ENCODE measurements at places on chromosomes 12 and 14. TPM values are rescaled to one million over a fixed set of nuclear protein-coding genes. Genes with fewer than 3 reads are reported as not detected.

The TBPL2 gene
- not detected for total RNA-seq

The MAP3K9 gene
- 4.8 TPM for total RNA-seq

The CAMKK2 gene
- 31.2 TPM for total RNA-seq

The HCAR1 gene
- 0.37 TPM for total RNA-seq

The CBLN3 gene
- total RNA-seq = 5.2 TPM

The SCFD1 gene
- total RNA-seq = 59.2 TPM

The RNASE4 gene
- 0.92 TPM for total RNA-seq

- H3K4me1 ChIP-seq = peaks cover 2% of the 10 kb centered on the region
- H3K27me3 ChIP-seq = no peaks in the 10 kb centered on the region
- DNase-seq = no peak
- no peak overlapping the region for H3K27ac ChIP-seq
These were observed 318.4 kb downstream of the RAD51B start for GRCh38 chr14:68137704-68138619.

- peak overlapping the region; percentile 86 for H3K27ac ChIP-seq
- no peaks in the 10 kb centered on the region for H3K36me3 ChIP-seq
- no peak overlapping the region for H3K4me3 ChIP-seq
These were observed 145.6 kb upstream of the NCOR2 start for GRCh38 chr12:124713041-124713435.

- H3K27ac ChIP-seq = no peak overlapping the region
- H3K27me3 ChIP-seq = no peaks in the 10 kb centered on the region
- H3K36me3 ChIP-seq = no peaks in the 10 kb centered on the region
- no peaks in the 10 kb centered on the region for H3K4me1 ChIP-seq
- no peak for DNase-seq
These were observed 37.6 kb upstream of the PRB4 start for GRCh38 chr12:11347810-11348209.

DNA sequence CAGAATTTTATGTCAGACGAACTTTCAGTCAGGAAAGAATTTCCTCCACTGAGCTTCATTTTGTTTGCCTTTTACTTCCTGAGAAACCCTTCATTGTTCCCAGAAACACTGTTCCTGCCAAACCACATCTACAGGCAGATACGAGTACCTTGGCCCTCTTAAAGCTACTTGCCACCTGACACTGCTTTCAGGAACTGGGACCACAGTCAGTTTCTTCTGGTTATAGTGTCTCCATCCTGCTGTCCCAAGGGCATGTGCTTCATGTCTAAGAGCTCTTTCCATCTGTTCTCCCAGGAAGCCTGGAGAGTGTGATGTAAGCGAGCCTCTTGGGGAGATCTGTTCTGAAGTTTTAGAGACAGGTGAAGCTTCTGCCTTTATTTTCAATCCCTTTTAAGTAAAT lies 161.7 kb upstream of the PLEKHA5 start:
- no peaks in the 10 kb centered on the region for H3K36me3 ChIP-seq
- no peaks in the 10 kb centered on the region for H3K4me1 ChIP-seq
- no peak overlapping the region for H3K4me3 ChIP-seq
- H3K27ac ChIP-seq = no peak overlapping the region

DNA sequence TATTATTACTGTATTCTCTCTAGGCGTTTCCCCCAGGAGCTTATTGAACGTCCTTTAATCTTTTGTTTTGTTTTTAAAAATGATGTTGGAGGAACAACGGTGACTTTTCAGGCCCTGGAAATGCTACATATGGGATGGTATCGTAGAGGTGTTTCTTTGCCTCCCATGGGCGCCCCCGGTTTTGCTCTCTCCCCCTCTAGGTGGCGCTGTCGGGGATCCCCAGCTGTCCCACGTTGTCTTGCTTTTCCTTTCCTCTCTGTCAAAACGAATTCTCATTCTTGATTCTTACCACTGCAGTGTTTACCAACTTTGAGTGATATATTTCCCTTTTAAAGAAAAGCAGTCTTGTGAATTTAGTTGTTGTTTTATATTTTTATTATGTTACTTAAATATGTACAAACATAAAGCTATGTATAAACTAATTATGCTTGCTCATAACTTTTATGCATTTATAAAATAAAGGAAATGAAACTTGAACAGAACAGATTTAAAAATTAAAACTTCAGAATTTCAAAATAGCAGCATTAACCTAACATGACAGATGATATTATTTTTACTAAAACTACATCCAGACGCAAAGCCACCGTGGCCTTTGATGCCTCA lies 171.9 kb downstream of the RGS6 start:
- no peak overlapping the region for H3K27ac ChIP-seq
- no peaks in the 10 kb centered on the region for H3K36me3 ChIP-seq
- peaks cover 40% of the 10 kb centered on the region for H3K27me3 ChIP-seq
- DNase-seq = peak; percentile 39

- no peak overlapping the region for H3K4me3 ChIP-seq
- peaks cover 7% of the 10 kb centered on the region for H3K4me1 ChIP-seq
- H3K36me3 ChIP-seq = no peaks in the 10 kb centered on the region
- H3K27me3 ChIP-seq = peaks cover 2% of the 10 kb centered on the region
- H3K27ac ChIP-seq = no peak overlapping the region
These were observed 2.4 kb upstream of the KRT8 start for GRCh38 chr12:52907092-52907810.

- DNase-seq = no peak
- no peaks in the 10 kb centered on the region for H3K4me1 ChIP-seq
- H3K27me3 ChIP-seq = peaks cover 4% of the 10 kb centered on the region
- no peaks in the 10 kb centered on the region for H3K36me3 ChIP-seq
- no peak overlapping the region for H3K27ac ChIP-seq
These were observed 96.9 kb upstream of the TMPO start for GRCh38 chr12:98418357-98419075.

DNA sequence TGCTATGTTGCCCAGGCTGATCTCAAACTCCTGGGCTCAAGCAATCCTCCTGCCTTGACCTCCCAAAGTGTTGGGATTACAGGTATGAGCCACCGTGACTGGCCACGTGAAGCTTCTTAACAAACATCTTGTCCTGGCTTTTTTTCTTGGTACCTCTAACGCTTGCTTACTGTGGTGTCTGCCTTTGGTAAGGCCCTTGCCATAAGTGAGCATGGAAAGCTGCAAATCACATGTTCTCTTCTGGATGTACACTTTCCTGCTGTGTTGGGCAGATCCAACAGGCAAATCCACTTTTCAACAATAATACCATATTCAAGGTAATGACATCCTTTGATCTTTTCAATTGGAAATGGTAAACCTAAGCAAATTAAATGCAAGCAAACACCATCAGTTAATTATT lies 54.6 kb downstream of the ARF6 start:
- no peaks in the 10 kb centered on the region for H3K27me3 ChIP-seq
- peaks cover 21% of the 10 kb centered on the region for H3K36me3 ChIP-seq

DNA sequence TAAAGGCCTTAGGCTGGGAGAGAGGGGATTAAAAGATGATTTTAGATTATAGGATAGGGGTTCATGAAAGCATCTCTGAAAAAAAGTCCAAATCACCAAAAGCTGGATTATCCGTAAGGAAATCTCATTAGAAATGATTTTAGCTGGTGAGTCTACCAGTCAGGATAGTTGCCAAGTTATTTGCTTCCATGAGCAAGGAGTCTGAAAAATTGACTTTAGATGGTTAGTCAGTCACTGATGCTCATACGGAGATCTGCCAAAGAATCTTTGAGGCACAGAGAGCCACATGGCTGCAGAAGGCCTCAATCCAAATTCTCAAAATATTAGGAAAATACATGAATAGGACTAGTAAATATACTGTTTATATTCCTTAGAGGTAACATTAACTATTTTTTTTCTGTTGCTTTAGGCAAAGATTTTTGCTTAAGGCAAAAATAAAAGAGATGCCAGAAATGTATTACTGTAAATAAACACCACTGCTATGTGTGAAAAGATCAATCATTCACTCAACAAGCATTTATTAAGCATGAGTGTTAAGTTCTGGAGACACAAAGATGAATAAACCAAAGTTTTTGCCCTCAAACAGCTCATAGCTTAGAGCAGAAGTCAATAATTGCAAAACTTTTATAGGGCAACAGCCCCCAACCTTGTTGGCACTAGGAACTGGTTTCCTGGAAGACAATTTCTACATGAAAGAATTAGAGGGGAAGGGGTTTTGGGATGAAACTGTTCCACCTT lies 105.2 kb downstream of the BBS10 start:
- no peak overlapping the region for H3K4me3 ChIP-seq
- no peaks in the 10 kb centered on the region for H3K36me3 ChIP-seq
- H3K27ac ChIP-seq = no peak overlapping the region
- no peak for DNase-seq
- H3K27me3 ChIP-seq = peaks cover 14% of the 10 kb centered on the region
- H3K4me1 ChIP-seq = no peaks in the 10 kb centered on the region

- no peak overlapping the region for H3K27ac ChIP-seq
- H3K36me3 ChIP-seq = peaks cover 4% of the 10 kb centered on the region
- no peak overlapping the region for H3K4me3 ChIP-seq
- no peaks in the 10 kb centered on the region for H3K4me1 ChIP-seq
- no peaks in the 10 kb centered on the region for H3K27me3 ChIP-seq
These were observed 90.2 kb downstream of the ACTN1 start for GRCh38 chr14:68888883-68889282.

GRCh38 chr12:58965568-58965967 lies 45.3 kb upstream of the LRIG3 start:
- no peak overlapping the region for H3K27ac ChIP-seq
- H3K4me3 ChIP-seq = no peak overlapping the region
- no peak for DNase-seq
- no peaks in the 10 kb centered on the region for H3K27me3 ChIP-seq
- no peaks in the 10 kb centered on the region for H3K36me3 ChIP-seq

GRCh38 chr12:4443616-4444015 lies 2.0 kb downstream of the FGF6 start:
- no peak overlapping the region for H3K27ac ChIP-seq
- H3K36me3 ChIP-seq = no peaks in the 10 kb centered on the region
- H3K4me3 ChIP-seq = no peak overlapping the region
- H3K27me3 ChIP-seq = peaks cover 9% of the 10 kb centered on the region

DNA sequence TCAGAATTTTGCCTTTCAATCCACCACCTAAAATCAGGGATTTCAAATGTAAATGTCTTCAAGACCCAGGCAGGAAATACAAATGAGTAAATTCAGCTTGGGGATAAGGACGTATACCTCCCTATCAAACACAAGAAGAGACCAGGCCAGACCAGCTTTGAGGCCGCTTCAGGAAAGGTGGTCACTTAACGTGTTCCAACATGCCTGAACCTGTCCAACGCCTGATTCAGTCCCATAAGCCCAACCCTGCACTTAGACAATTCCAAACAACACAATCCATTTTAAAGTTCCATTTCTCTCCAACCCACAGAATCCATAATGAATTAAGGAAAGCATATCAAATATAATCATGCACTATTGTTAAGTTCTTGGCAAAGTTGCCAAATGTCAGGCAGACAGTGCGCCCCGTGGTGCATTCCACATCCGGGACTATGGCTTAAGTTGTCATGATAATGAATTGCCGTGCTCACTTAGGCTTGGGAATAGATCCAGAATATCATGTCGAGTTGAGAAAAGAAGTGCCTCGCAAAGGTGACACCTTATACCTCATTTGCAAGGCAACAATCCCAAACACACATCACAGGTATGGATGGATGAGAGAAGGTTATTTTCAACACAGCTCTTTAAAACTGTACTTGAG lies 35.5 kb downstream of the CCDC60 start:
- no peak for DNase-seq
- H3K36me3 ChIP-seq = no peaks in the 10 kb centered on the region
- no peak overlapping the region for H3K27ac ChIP-seq
- peaks cover 7% of the 10 kb centered on the region for H3K27me3 ChIP-seq

- no peak overlapping the region for H3K27ac ChIP-seq
- no peak for DNase-seq
- H3K27me3 ChIP-seq = peaks cover 10% of the 10 kb centered on the region
- no peaks in the 10 kb centered on the region for H3K36me3 ChIP-seq
- peaks cover 16% of the 10 kb centered on the region for H3K4me1 ChIP-seq
These were observed 1202.2 kb downstream of the TMEM121 start for GRCh38 chr14:106728611-106729010.

DNA sequence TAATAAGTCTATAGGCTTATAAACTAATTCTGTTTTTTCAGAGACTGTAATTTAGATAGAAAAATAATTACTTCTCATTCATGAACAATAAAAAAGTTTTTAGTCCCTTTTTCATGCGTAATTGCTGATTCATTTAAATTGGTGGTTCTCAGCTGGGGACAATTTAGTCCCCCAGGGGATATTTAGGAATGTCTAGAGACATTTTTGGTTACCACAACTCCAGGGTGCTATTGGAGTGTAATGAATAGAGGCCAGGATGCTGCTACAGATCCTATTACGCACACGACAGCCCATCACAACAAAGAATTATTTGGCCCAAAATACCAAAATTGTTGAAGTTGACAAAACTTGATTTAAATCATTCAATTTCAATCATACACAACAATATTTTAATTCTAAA lies 22.8 kb upstream of the VCPKMT start:
- no peak overlapping the region for H3K27ac ChIP-seq
- H3K4me3 ChIP-seq = no peak overlapping the region
- H3K27me3 ChIP-seq = no peaks in the 10 kb centered on the region
- H3K36me3 ChIP-seq = no peaks in the 10 kb centered on the region
- DNase-seq = no peak
